Hematopoietic multipotent progenitor cell treated with erythropoietin and hydrocortisone succinate and interleukin-3 and kit ligand, for 17 days (in vitro differentiated cells): ENCODE measurements at places on chromosomes 2 and 18.

DNA sequence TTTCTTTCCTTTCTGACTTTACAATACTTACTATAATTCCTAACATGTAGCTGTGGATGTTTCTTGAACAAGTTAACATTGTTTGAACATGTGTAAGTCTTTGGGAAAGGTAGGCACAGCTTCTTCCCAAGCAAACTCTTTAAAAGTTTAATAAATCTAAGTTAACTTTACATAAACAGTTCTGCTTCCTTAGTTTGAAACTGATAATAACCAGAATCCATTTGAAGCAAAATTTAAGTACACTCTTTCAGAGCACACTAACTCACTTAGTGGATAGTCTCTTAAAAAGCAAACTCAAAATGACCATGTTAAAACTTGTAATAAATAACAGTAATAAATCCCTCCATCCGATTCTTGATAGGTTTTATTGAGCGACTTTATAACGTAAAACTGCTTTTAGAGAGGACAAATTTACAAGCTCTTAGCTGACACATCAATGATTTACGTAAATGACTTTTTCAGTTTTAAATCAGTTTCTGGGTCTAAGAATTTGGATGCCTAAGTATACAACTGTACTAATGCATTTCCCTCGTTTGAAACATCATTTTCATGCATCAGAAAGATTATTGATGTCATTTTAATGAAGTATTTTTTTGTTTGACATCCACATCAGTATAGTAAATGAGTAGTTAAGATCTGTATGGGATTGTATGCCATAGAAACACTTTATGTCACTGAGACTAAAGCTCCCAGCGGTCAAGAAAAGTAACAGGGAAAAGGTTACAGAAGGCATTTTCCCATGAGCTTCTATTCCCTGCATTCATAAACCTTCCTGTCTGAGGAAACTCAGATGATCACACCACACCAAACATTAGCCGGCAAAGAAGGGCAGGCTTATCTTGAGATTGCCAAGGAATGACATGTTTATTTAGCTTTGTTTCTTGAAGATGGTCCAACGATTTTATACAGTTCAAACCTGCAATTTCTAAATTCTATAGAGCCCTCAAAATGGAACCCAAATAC lies 67.5 kb downstream of the PDE1A start:
- DNase-seq: no peak

GRCh38 chr18:62992877-62993365 lies 277.6 kb downstream of the PHLPP1 start:
- no peak for DNase-seq

- DNase-seq: no peak
These were observed 52.3 kb upstream of the OTOF start for GRCh38 chr2:26530240-26530540.

DNA sequence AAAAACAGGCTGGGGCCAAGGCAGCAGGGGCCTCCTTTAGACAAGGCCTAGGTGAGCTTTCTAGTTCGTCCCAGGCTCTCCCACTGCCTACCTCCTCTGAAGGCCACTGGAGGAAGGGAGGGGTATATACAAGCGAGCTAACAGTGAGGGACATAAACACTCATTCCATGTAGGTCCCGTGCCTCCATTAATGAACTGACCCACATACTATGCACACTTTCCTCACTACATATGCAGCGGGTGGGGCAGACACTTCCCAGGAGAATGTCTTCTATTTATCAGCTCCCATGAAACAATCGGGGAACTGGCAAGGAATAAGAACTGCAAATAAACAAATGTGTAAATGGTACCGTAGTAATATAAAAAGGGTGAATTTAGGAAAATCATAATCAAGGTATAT lies 336.5 kb downstream of the NBAS start:
- no peak for DNase-seq

DNA sequence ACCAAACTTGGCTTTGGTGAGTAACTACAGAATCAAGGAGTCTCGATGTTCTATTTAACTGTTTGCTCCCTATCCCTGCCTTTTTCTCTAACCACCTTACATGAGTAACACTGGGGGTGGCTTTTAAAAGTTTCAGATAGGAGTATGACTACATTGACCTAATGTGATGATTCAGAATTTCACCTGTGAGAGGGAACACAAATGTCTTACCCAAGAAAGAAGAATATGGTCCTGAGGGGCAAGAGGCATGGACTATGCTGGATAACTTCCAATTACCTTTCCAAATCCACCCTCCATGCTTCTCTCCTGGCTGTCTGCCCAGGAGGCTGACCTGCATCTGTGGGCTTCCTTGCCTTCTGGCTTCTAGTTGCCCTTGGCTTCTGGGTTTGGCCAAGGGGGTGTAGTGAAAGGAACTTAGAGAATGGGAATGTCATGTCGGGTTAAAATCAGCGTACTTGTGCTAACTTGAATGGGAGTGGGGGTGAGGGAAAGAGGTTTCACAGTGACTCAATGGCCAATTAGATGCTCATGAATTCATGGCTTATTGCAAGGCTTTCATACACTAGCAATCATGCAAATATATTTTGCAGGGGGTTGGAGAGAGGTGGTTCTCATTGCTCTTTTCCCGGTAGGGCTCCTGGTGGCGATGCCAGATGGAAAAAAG lies 5.3 kb upstream of the IL36G start:
- DNase-seq: no peak
